ENCODE measurements at places on chromosomes 6 and 20.

- DNase-seq = no peak
These were observed 152.3 kb downstream of the OR2B2 start for GRCh38 chr6:27759930-27760329.

DNA sequence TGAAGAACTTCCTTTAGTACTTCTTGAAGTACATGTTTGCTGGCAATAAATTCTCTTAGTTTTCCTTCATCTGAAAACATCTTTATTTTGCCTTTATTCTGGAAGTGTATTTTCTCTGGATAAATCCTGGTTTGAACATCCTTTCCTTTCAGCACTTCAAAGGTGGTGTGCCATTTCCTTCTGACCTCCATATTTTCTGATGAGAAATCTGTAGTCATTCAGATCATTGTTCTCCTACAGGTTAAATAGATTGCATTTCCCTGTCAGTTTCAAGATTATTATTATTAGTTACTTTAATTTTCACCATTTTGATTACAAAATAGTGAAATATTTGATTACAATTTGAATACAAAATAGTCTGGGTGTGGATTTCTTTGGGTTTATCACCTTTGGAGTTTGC, 134.5 kb downstream of the CDH26 start:
- no peak for DNase-seq

DNA sequence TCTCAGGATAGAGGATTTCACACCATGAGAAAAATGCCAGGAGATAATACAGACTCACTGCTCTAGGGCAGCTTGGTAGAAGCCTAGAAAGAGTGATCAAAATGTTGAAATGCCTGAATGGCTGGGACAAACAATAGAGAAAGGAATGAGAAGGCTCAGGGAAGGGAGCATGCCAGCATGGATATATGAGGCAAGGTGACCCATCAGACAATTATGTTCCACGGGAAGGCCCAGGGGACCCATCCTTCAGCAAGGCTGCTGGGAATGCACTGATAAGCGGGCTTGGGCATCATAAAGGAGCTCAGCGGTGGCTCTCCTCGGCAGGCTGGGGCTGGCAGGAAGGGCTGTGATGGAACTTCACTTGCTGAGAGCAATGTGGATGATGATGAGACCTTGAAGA, 12.2 kb downstream of the HEBP2 start:
- DNase-seq = no peak

- DNase-seq = no peak
These were observed 17.5 kb downstream of the EDEM2 start for GRCh38 chr20:35129647-35130069.

DNA sequence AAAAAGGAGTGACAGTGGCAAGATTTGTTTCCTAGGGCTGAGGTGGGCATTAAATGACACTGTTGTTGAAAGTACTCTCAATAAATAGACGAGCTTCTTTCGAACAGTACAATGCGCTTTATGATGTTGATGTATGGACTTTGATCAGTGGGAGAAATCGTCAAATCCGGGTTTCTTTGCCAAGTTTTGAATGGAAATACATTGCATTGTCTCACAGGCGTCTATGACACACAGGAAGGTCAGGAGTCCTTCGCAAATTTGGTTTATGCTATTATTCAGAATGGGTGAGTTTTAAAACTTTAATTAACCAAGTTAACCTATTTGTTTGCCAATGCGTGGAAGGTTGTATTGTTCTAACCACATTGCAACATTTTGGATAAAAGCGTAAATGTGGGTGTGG, 547.3 kb upstream of the SLC35B3 start:
- DNase-seq = no peak

- DNase-seq = no peak
These were observed 49.8 kb downstream of the GRIK2 start for GRCh38 chr6:101443315-101443714.

DNA sequence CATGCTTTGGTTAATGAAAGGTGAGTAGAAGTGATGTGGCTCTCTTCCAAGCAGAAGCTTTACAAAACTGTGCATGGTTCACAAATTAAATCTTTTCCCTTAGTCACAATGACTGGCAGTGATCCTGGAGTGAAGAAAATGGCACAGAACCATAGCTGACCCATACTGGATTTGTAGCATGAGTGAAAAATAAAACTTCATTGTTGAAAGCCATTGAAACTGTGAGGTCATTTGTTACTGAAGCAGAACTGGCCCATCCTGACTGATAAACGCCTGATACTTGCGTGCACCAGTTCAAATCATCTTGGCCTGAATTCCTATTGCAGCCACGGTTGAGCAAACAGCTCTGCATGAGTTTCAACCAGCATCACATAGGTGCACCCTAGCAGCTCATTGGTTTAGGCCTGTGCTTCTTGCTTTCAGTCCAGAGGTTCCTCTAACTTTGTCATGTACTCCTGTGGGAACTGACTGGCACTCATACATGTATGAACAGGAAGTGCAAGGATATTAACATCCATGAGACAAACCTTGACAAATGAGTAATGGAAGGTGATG, 40.5 kb downstream of the SAMD5 start:
- no peak for DNase-seq

DNA sequence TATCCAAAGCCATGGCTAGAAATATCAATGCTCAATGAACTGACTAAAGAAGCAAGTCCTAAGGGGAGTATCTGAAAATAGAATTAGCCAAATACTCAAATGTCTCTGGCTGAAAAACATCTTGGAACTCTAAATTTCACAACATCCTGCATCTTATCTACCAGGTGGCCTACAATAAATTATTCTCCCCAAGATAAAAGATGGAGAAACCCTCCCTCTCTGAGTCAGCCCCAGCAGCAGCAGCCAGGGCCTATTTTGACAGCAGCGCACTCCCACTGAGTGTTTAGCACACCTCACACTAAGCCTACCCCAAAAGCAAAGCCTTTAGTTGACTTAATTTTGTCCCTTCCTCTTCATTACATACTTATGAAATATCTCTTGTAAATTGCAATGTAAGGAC, 5.9 kb downstream of the CALHM6 start:
- DNase-seq = no peak

DNA sequence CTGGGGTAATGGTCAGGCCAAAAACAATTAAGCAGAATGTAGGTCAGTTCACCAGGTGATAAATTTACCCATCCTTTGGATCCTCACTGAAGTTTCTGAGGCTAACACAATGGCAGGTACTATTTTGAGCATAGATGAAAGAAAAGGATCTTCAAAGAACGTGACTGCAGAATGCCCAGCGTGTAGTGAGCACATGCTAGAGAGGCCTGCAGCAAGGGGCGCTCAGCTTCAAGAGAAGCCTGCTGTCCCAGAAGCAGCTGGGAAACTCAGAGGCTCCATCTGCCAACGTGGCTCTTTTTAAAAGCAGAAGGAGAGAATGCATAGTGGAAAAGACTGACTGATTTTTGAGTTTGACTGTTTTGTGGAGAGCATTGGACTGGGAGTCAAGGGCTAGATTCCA, 57.4 kb downstream of the CD83 start:
- DNase-seq = no peak

DNA sequence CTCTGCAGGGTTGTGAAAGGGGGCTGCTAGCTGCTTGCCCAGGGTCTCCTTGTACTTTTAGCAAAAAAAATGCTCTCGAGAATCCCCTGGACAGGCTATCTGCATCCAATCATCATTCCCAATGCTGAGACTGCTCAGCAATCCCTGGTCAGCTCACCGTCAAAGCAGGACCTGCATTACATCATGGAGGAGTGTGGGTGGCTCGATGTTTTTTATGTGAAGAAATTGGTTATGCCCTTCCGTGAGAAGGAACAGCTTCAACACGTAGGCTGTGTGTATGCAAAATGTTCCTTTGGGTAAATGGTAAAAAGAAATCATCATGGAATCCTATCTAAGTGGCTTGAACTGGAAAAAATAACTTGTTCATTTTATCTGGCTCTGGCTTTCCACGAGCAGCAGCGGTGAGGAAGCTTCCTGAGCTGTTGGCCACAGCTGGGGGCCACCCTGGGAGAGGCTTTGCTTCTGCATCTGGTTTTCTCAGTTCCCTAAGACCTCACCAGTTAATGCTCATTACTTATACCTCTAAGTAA, 111.4 kb downstream of the FYN start:
- DNase-seq = no peak

DNA sequence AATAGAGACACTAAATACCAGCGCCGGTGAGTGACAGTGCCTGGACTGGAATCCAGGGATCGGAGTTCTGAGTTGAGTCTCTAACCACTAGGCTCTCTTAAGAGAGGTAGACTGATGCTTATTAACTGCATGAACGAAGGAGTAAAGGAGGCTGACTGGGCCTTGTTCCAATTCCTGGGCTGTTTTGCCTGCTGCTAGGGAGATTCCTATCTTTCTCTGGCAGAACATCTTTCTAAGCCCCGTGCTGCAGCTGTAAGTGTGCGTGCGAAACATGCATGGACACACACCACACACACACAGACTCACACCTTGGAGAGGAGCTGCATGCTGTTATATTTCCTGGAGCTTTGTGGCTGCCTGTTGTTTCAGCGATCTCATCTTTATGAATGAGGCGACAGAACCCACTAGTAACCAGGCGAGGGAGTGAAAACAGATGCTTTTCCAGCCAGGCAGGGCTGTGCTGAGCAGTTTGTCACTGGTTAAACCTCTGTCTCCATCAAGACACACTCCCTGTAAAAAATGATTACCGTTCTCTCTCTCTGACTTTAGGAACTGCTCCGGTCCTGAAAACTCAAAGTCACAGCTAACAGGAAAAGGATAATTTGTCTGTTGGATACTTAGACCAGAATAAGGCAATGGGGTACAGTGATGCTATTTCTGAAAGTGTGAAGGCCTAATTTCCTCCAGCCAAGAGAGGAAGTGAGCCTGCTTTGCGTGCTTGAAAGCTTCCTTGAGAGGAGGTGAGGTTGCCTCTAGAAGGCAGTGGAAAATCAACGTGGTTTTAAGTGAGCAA, 157.4 kb upstream of the ZNF217 start:
- DNase-seq = no peak

GRCh38 chr6:25454136-25454535, 175.0 kb downstream of the CARMIL1 start:
- DNase-seq = no peak

DNA sequence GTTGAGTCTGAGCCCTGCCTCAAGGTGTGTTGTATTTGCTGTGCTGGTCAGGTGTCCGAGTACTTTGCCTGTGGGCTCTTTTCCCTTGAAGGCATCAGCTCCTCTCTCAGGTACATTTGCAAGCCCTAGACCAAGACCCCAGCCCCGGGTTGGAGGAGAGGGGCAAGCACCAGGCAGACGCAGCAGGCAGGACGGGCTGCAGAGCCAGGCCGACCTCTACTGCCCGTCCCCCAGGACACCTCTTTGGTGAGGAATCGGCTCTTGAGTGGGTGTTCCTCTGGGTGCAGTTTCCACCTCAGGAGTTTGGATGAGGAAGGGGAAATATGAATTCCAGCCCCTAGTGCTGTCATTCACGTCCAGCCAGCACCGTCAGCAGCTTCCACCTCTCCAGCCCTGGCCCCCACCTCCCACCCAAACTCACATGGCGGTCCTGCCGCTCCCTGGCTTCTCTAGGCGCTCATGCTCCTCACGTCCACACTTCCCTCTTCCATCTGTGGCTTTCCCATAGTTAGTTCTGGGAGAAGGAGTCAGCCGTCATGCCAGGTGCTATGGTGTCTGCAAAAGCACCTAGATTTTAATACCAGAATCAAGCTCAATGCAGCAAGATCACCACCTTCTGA, 183.9 kb downstream of the DLL1 start:
- DNase-seq = no peak

DNA sequence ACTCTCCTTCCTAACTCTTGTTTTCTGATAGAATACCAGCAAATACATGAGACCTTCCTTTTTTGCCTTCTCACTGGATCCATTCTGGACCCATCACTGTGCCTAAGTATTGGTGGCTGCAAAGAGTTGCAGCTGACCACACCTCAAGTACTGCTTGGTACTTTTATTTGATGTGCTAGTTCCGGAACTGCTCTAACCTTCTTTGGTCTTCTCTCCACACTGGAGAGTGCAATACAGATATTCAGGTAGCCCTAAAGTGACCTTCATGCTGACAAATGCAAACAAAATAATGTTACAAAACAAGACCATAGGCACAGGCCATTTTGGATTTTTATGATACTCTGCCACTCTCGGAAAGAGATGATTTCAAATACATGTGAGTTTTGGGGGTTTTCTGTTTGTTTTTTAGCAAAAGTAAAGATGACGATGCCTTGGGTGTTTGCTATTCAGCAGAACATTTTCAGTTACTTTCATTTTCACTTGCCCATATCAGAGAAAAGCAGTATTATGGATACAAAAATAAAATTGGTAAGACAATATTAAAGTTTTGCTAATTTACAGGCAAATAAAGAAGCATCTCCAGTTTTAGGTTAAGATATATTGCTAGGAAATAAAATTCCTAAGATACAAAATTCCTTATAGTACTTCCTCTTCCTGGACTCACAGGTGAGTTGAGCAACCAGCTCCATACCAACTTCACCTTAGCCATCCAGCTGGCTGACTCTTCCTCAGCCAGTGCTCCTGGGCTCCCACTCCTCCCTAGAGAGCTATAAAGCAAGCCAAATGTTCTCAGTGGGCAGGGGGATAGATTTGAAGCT, 42.0 kb downstream of the PTPRK start:
- DNase-seq = no peak

DNA sequence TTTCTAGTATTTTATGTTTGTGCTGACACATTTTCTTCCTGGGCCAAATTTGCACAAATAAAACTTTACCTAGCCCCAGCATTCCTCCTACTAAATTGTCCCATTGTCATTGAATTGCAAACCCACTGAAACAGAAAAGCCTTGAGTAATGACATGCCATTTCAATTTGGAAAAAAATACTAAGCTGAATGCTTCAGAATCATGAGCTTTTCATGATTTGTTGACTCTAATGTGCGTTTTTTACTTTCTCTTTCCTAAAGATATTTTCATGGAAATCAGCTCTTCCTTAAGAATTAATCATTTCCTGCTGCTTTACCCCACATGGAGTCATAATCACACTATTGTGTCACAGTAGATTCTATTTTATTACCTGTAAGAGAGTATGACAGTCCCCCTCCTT, 47.4 kb downstream of the TRDN start:
- DNase-seq = no peak

GRCh38 chr6:87281426-87281825, 41.0 kb upstream of the SMIM8 start:
- DNase-seq = no peak

GRCh38 chr6:137711972-137712371, 155.1 kb upstream of the TNFAIP3 start:
- DNase-seq = no peak

GRCh38 chr6:38509713-38510112, 130.0 kb downstream of the BTBD9 start:
- DNase-seq = no peak

- DNase-seq = no peak
These were observed 683.7 kb downstream of the EPM2A start for GRCh38 chr6:145051661-145052060.

DNA sequence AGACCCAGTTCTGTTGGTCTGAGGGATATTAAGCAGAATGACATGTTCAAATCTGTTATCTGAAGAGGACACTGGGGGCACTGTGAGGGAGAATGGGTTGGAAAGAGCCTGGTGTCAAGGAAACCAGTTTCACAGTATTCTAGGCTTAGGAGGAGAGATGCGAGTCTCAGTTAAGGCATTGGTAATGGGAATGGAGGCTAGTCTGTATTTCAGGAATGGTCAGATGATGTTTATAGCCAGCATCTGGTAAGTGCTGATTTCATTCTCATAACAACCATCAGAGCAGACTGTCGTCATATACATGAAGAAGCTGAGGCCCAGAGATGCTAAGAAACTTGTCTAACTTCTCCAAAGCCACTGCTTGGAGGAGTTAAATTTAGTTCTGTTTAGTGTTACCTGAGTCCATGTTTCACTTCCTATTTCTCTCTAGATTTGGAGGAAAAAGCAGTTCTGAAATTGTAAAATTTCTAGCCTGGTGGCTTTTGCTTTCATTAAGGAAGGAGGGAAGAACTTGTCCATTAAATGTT, 242.0 kb downstream of the ARID1B start:
- DNase-seq = no peak

All from effector CD4-positive, alpha-beta T cell (primary cell).